ENCODE measurements at places on chromosomes 16 and 17.

- no peak for DNase-seq
Measured at GRCh38 chr16:14232106-14232864, 161.2 kb downstream of the MRTFB start.

DNA sequence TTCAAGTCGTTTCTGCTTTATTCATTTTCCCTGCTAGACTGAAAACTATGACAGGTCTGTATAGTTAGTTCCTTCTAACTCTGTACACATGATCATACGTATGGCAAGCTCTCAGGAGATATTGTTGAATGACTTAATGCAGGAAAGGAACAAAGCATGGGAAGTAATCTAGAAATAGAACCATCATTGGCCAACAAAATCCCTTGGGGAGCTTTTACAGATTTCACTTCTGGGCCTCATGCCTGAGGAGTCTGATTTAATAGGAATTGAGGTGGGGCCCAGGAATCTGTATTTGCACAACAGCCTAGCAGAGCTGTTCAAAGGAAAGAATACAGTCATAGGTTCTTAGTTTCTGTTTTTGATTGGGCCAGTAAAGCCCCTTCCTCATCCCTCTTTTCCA is 229.2 kb downstream of the MAP2K6 start:
- DNase-seq: peak; percentile 68

- DNase-seq: no peak
Measured at GRCh38 chr17:223723-224471, 42.4 kb upstream of the DOC2B start.

DNA sequence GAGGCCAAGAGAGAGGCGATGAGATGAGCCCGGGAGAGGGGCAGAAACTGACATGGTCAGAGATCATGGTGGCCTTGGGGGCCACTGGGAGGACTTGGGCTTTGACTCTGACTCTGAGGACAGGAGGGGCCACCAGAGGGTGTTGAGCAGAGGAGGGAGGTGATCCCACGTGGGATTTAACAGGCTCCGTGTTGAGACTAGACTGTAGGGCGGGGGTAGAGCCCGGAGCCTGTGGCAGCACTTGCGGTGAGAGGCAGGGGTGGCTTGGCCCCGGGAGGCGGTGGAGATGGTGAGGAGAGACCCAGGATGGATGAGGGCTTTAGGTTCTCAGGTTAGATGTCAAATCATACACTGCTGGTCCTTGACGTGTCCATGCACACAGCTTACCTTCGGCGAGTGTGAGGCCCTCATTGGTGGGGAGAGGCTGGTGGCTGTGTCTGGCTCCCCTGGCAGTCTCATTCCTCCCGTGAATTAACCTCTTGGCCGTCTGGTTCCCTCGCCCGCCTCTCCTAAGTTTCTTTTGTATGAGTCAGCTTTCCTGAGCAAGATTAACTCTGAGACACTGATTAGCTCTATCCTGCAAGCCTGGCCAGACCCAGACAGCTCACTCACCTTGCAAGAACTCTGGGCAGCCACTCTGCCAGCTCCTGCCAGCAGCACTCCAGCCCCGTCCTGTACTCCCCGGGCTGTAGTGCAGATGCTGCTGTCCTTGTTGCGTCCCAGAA is 39.7 kb downstream of the VPS35L start:
- DNase-seq: peak; percentile 44
